ENCODE measurements at places on chromosomes 1 and 21.

GRCh38 chr1:199205740-199206441 is 567.1 kb downstream of the PTPRC start:
- no peak for DNase-seq

GRCh38 chr21:39800311-39800710 is 55.3 kb downstream of the IGSF5 start:
- DNase-seq: no peak

DNA sequence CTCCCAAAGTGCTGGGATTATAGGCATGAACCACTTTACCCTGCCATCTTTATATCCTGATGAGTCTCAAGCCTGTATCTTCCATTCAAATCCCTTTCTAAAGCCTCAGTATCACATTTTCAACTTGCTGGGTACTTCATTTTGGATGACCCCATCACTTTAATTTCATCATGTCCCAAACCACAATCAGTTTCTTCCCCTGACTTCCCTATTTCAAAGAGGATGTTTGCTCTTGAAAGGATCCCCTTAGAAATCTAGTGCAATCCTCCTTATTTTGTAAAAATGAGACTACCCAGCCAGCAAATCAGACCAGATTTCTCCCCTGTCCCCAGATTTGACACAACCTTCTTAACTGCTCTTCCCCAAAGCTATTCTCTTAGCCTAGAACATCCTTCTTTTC is 7.0 kb upstream of the TRIT1 start:
- DNase-seq: no peak

GRCh38 chr1:27811741-27812500 is 18.7 kb upstream of the PPP1R8 start:
- no peak for DNase-seq

- DNase-seq: no peak
Observed at GRCh38 chr1:203742436-203742835, 22.5 kb upstream of the LAX1 start.

- no peak for DNase-seq
Observed at GRCh38 chr1:39907528-39908453, 6.1 kb upstream of the MYCL start.

DNA sequence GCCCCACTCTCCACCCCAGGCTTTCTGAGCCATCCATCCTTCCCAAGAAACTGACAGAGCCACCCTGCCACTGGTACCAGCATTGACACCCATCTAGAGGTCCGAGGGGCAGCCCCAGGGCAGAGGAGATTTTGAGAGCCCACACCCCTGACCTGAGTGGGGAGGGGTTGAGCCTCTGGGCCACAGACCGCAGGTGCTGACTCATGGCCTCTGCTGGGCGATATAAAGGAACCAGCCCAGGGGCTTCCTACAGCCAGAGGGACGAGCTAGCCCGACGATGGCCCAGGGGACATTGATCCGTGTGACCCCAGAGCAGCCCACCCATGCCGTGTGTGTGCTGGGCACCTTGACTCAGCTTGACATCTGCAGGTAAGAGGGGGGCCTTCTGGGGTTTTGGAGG is at the start of gene PADI4:
Gene PADI4, plus strand, starts transcription at position 252 of the 400 bp plus-strand sequence. Its CDS starts 26 bp downstream, at position 278.
- DNase-seq: no peak
